Thymus (tissue), 14 donors: ENCODE measurements at places on chromosomes 1 and 21.

DNA sequence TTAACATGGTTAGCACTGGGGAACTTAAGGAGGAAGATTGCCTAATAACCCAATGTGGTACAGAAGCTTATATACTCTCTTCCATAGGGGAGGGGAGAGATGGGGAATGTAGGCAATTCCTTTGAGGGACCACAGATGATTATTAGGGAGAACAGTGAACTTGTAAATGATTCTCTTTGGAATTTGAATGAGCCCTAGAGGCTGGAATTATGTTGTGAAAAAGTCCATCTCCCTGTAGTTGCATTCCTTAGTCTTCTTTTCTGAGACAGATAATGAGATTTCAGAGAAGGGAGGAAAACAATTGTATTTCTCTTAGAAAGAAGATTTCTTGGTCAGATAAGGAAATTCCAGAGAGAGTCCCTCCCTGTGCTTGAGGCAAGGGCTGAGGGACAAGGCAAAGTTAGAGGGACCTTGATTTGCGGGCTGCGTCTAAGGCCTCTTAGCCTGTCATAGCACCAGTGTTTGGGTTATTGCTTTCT lies 89.0 kb upstream of the HMCN1 start:
- DNase-seq, result no peak

DNA sequence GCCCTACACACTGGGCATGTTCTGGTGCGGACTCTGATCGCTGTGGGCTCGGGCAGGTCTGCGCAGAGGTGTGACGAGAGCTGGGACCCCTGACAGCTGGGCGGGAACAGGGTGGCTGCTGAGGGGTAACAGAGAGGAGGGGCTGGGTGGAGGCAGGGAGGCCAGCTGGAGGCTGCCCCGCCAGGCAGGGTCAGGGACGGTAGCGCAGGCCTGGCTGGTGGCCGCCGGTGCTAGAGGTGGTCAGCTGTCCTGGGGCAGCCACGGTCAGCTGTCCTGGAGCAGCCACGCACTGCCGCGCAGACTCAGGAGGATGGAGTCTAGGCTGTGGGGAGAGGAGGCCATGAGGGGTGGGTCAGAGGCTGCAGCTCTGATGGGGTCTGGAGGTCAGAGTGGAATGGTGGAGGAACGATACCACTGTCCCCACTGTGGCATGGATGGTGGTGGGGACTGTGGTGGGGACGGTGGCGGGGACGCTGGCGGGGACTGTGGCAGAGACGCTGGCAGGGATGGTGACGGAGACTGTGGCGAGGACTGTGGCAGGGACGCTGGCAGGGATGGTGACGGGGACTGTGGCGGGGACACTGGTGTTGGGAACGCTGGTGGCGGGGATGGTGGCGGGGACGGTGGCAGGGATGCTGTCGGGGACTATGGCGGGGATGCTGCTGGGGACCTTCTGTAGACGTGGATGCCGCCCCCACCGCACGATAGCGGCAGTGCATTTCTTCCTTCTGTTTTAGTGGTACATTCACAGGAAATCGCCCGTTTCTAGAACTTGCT lies 21.3 kb upstream of the LRRC3 start:
- no peak for DNase-seq

DNA sequence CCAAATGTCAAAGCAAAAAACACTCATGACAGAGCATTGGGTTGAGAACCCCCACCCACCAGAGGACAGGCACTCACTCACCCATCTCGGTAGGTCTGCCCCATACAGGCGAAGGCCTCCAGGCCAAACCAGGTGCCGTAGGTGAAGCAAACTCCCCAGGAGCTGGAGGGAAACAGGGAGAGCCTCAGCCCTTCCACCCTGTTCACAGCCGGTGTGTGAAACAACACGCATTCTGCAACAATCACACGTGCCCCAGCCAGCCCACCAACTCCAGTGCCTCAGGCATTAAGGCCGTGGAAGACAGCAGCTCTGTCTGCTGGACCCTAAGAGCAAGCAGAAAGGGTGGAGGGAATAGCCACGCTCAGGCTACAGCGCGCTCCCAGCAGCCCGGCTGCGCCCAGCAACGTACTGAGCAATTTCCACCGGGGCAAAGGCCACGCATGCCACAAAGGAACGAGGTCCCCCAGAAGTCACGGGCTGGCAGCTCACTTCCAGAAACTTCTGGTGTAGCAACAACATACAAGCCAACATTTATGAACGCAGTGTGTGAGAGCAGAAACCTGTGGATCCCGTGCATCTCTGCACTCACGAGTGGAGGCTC lies 11.4 kb upstream of the SPATC1L start:
- no peak for DNase-seq

GRCh38 chr1:116878804-116879477 lies 30.8 kb upstream of the PTGFRN start:
- peak; percentile 16 for DNase-seq

GRCh38 chr21:31566064-31566463 lies 93.4 kb upstream of the SOD1 start:
- no peak for DNase-seq

GRCh38 chr1:938088-938683 lies 14.5 kb downstream of the SAMD11 start:
- DNase-seq, result no peak

- no peak for DNase-seq
Measured at GRCh38 chr1:25197982-25198662, 34.2 kb downstream of the SYF2 start.

- DNase-seq, result no peak
Measured at GRCh38 chr1:12745126-12745991, 641 bp upstream of the CFAP107 start.

DNA sequence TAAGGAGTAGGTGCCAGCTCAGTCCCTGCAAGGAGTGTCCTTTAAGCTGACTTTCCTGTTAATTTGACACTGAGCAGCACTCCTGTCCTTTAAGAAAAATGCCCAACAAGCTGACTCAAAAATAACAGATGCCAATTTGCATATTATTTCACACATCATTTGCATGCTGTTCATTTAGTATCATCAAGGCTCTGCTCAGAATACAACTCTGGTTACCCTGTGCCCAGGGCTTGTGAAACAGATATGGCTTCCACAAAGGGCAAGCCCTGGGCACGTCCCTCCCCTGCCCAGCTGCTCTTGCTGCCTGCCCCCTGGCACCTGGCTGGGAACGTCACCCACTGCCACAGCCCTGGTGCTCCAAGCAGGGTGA lies 10.3 kb downstream of the KCNN3 start:
- DNase-seq, result no peak

GRCh38 chr1:82790556-82790955 lies 989.8 kb downstream of the ADGRL2 start:
- DNase-seq, result no peak

DNA sequence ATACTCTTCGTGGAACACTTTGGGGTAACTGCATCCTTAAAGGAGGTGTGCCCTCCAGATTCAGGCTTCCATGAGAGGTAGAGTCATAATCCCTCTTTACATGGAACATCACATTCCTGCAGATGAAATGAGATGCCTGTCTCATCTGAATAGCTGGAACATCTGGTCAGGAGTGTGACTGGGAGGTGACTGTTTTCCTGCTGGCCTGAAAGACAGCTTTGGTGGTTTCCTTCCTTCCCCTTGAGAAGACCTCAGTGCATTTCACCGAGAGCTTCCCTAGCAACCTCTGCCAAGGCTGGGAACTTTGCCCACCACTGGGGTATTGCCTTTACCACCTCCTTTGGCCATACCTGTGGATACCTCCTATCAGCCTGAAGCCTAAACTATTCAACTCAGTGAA lies 46.7 kb upstream of the GUCA2A start:
- DNase-seq, result no peak

- DNase-seq, result no peak
Measured at GRCh38 chr1:209439828-209440227, 143.7 kb upstream of the CAMK1G start.

DNA sequence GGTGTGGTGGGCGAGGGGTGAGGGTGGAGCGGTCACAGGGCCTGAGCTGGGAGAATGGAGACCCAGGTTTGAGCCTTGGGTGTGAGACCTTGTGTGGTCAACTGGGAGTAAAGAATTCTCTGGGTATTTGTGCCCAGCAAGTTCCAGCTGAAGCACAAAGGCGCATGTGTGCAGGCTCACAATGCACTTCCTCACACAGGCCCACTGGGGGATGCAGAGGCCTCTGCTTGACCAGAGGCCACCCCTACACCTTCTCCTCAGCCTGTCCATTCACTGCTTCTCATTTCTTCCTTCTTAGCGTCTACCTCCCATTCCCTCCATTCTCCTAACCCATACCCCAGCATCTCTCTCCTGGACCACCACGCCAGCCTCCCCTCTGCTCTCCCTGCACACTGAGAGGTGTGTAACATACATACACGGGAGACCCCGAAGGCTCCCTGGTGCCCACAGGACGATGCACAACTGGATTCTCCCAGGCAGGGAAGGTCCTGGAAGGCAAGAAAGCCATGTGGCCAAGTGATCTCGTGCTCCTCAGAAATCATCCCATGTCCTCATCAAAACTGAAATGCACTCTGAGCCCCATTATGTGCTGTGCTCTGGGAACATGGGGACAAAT lies 12.3 kb upstream of the TTC39A start:
- DNase-seq, result no peak

- DNase-seq, result no peak
Measured at GRCh38 chr1:30373471-30374399, 349.6 kb downstream of the MATN1 start.

DNA sequence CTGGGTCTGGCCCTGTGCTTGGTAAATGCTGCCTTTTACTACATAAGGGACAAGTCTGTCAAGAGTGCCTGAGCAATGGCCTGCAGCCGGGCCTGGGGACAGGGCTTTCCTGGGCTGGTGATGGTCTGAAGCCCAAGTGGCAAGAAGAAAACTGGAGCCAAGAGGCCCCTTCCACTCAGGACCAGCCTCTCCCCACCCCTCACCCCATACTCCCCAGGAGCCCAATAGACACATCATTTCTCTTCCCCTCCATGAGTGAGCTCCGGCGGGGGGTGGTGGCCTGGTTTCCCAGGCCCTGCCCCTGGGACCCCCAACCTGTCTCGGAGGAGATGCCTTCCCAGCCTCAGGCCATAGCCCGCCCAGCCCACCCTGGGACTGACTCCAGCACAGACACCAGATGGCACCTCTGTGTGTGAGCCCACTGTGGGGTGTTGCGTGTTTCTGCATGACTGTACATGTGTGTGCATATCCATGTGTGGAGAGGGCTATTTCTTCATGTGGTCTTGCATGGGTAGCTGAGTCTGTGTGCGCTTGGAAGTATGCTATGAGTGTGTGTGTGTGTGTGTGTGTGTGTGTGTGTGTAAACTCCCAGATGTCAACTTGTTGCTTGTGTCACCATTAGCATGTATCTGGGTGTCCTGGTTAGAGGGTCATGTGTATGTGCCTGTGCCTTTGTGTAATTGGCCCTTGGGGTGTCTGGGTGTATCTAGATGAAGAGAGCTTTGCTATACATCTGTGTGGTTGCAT lies 14.3 kb upstream of the LRP8 start:
- no peak for DNase-seq

DNA sequence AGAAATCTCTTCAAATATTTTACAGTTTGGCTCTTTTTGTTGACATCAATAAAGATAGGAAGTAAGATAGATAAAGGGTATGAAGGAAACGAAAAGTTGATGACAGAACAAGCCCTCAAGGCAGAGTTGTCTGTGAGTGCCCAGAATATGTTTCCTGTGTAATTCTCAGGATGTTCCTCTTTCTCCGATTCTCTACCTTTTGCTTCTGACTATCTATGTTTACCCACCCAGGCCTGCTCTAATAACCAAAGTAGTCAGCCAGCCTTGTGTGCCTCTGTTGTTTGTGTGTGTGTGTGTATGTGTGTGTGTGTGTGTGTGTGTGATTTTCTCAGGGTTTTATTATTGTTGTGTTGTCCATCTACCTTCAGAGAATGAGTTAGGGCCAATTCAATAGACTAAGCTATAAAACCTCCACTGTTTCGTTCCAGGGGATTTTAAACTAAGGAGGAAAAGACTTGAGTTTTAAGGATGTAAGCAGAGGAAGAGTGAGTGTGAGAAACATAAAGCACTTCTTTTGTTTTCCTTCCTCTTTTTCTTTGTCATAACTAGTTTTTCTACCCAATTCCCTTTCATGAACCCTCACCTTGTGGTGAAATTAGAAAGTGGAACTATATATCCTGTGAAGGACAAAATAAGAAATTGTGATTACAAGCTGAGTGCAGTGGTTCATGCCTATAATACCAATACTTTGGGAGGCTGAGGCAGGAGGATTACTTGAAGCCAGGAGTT lies 627.4 kb upstream of the NR5A2 start:
- no peak for DNase-seq

- DNase-seq, result no peak
Measured at GRCh38 chr1:217078078-217078690, 355.0 kb upstream of the ESRRG start.

- no peak for DNase-seq
Measured at GRCh38 chr1:50591598-50591997, 168.4 kb upstream of the DMRTA2 start.

DNA sequence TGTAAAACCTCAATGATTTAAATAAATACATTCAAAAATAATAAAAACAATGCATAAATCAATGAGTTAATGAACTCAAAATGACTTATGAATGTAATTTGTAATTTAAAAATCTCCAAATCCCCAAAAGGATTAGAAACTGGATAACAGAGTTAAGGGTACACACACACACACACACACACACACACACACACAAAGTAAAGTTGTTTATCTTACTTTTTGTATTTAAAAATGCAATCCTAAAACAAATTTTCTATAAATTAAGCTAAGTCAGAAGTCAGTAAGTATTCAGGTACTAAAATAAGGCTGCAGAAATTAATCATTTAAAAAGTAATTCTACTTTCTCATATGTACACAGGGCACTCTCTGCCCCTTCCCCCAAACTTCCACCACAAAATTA lies 1.8 kb downstream of the LRIF1 start:
- DNase-seq, result no peak

DNA sequence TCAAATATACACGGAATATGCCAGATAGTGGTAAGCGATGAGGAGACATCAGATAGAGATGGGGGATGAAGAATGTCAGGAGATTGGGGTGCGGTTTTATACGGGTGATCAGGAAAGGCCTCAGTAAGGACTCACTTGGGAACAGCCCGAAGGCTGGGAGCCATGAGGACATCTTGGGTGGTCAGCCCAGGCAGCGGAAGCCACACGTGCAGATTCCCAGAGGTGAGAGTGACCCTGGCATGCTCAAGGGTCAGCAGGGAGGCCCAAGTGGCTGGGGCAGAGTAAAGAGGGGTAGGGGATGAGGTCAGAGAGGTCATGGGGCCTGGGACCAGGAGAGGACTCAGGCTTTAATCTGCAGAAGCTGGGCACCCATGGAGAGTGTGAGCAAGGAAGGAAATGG lies 106.6 kb downstream of the MATN1 start:
- DNase-seq, result no peak

DNA sequence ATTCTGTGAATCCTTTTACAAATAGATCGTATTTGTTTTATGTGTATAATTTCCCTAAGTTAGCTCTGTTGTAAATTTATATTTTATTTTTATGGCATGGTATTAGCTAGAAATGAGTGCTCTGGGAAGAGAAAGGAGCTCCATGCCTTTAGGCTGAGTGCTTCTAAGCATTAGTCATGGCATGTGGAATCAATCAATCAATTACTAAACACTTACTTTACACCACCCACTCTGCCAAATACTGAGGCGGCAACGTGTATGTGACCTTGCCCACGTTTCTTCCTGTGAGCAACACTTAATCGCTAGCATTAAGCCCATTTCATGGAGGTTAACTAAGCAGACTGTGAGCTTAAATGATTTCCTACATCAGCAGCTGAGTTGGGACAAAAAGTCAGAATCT lies 7.2 kb upstream of the BECN2 start:
- DNase-seq, result no peak

- no peak for DNase-seq
Measured at GRCh38 chr1:116506132-116507004, 64.5 kb downstream of the CD58 start.
